Immature natural killer cell (primary cell): ENCODE measurements at places on chromosomes 11 and 22. TPM values are rescaled to one million over a fixed set of nuclear protein-coding genes. Genes with fewer than 3 reads are reported as not detected.
A peak's percentile ranks its signal among the peaks of the same experiment; 100 is the strongest.

DNA sequence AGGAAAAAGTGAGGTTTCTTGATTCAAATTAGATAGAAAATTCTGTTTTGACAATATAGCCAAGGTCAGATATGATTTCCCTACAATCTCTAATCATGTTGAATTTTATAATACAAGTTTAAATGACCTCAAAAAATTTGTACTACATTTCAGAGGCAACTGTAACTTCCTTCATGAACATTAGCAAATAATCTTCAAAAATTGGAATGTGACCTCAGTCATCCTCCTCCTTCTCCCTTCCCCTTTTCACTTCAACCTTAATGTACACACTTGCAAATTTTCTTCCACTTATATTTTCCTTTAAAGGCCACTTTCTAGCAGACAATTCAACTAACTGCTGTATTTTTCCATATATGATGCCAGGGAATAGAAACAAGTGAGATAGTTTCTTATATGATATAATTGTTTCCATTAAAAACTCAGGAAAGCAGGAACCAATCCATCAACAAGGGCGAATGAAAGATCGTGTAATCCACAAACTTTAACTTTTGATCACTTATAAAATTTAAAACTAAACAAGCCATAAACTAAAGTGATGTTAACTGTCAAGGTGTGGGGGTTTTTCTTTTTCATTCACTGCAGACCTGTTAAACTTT lies 60.3 kb downstream of the MAML2 start:
- no peak for DNase-seq

GRCh38 chr11:93505703-93506102 lies 37.5 kb downstream of the SMCO4 start:
- DNase-seq, result no peak

Gene F2
- polyA plus RNA-seq, result not detected

Gene GPR83
- polyA plus RNA-seq, result 0.10 TPM

DNA sequence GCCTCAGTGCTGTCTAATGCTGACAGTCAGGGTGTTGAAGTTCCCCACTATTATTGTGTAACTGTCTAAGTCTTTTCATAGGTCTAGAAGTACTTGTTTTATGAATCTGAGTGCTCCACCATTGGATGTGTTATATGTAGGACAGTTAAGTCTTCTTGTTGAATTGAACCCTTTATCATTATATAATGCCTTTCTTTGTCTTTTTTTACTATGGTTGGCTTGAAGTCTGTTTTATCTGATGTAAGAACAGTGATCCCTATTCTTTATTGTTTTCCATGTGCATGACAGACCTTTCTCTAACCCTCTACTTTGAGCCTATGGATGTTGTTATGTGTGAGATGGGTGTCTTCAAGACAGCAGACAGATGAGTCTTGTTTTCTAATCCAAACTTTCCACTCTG lies 107.8 kb upstream of the C11orf58 start:
- DNase-seq, result no peak

GRCh38 chr22:50599816-50600455 lies 657 bp upstream of the MAPK8IP2 start:
- DNase-seq, result peak; percentile 59

GRCh38 chr11:116891746-116892145 lies 54.3 kb upstream of the APOA1 start:
- no peak for DNase-seq
